Activated T-helper 1 cell treated with anti-CD3 and anti-CD28 coated beads, Interleukin-2, amount 50 U/mL, for 16 hours (primary cell): ENCODE measurements at places on chromosomes 4 and X.

DNA sequence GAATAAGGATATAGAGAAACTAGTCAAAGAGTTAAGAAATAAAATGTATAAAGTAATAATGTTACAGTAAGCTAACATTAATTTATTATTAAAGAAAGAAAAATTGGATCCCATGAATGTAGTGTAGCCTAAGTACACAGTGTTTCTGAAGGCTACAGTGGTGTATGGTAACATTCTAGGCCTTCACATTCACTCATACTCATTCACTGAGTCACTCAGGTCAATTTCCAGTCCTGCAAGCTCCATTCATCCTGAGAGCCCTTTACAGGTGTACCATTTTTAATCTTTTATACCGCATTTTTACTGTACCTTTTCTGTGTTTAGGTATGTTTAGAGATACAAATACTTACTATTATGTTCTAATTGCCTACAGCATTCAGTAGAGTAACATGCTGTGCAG lies 120.6 kb upstream of the AGA start:
- no peak for DNase-seq

GRCh38 chrX:74259885-74260491 lies 44.0 kb upstream of the ZCCHC13 start:
- DNase-seq = no peak

DNA sequence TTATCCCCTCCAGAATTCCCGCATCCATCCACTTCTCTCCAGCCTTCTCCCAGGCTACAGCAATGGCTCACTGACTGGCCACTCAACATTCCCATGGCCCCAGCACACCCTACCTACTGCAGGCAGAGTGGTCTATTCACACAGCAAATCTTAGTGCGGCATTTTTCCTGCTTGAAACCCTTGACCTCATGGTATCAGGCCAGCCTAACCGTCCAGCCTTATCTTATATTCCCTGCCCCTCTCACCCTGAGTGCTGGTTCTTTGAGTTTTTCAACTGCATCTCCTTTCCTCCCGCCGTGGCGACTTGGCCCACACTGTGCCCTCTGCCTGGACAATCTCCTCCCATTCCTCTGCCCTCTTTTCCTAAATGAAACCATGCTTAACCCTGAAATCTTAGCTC lies 10.0 kb upstream of the S100G start:
- DNase-seq = no peak

- no peak for DNase-seq
These were observed 36.1 kb downstream of the MTTP start for GRCh38 chr4:99610605-99611175.

DNA sequence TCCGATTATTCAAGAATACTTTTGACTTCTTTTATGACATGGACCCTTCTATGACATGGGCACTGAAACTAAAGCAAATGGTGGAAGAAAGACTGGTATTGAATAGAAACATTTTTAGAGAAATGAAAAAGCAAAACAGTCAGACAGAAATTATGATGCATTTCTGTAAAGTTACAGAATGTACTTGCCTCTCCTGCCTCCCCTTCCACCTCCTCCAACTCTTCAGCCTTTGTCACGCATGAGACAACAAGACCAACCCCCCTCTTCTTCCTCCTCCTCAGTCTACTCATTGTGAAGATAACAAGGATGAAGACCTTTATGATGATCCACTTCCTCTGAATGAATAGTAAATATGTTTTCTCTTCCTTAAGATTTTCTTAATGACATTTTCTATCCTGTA lies 46.3 kb upstream of the HUWE1 start:
- no peak for DNase-seq

DNA sequence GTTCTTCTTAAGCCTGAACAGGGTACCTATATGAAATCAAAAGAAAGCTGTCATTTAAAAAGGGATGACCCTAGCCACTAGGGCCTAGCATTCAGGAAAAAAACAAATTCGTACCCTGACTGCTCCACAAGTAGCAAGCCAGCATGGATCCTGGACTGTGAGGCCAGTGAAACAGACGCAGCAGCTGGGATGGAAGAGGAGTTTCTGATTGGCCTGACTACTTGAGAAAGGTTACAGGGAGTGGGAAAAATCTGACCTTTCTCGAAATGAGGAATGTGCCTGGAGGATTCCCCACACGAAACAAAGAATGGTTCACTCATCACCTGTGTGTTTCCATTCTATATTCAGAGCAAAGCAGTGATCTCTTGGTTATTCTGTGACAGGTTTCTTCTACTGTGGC lies 87.6 kb upstream of the JADE1 start:
- no peak for DNase-seq

DNA sequence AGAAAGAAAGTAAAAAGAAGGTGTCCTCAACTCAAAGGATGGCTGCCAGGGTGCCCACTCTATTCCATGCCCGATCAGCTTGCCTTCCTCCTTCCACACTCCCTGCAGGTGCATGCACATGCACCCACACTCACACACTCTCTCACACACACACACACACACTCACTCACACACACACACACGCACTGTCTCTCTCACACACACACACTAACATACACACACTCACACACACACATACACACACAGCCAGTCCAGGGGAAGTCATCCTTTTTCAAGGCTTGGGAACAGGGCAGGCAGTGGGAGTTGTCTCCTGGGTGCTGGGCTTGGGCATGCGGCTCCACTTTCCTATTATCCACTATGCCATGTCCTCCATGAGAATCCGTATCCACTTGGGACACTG lies 50.4 kb downstream of the CRMP1 start:
- no peak for DNase-seq

- DNase-seq = no peak
These were observed 6.7 kb downstream of the APOO start for GRCh38 chrX:23901060-23901459.

DNA sequence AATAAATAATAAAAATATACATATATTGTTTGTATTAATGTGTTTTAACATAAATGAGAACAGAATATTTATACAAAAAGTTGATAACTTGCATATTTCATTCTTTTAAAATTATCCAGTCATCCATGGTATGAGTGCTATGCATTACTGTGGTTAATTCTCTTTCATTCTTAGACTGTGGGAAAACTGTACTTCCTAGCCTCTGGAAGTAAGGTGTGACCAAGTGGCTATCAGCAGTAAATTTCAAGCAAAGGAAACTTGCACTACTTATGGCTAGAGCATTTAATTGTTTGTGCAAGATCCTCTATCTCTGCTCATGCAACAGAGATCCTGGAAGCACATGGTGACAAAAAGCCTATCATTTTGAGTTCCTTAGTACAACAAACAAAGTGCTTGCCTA lies 1054.5 kb upstream of the PABPC4L start:
- DNase-seq = no peak

DNA sequence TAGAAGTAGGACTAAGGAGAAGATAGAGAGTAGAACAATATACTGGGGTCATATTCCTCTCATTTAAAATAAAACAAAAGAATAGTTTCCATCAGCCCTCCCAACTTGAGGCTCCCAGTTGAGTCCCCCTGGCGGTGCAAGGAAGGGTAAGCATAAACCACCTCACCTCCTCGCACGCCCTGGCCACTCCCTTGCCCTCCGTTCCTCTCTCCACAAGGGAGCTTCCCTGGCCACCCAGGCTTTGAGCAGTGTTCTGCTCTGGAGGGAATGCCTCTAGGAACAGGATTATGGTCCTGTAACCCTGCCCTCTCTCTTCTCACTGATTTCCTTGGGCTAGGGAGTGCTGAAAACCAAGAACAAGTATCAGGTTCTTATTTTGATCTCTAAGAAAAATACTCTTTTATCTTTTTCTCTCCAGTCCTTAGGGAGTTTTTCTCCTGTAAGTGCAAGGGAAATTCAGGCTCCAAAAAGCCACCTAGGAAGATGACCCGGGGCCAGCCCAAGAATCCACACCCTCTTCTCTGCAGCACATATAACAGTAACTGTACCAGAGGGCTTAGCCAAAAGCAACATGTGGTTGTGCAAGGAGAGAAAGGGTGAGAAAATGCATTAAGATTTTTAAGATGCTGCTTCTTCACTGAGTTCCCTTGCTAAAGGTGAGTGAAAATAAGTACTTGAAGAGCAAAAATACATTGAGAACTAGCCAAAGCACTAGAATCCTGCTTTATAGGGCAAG lies 69.9 kb downstream of the USP38 start:
- no peak for DNase-seq

- DNase-seq = no peak
These were observed 8.2 kb downstream of the ATP11C start for GRCh38 chrX:139924696-139925095.

DNA sequence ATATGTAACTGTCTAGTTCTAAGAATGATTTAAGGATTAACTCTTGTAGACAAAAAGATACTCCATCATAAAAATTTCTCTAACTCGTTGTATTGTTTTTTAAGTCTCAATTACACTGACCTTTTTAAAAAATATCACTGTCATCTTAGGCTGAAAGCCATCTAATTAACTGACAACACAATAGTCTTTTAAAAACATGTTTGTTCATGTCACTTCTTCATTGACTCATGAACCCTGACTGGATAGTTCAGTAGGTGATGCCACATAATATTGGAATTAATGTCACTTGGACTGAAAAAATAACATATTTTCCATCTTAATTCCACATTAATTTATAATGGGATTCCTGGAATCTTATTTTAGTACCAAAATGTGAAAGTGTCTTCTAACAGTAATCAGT lies 179.3 kb downstream of the ADGRL3 start:
- DNase-seq = no peak

DNA sequence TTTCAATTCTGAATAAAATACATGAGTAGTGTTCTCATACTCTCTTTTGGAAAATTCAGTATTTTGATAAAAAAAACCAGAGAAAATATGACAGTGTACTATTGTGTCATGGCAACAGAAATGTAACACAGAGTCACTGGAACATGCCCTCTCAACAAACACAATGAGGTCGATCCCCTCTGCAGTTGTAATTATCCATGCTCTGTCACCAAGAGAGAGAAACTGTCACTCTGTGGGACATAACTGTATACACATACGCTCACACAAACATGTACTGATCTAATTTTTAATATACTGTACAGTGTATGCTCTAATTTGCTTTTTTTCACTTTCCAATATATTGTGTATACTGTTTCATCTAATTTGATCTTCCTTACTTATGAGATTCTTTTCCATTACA lies 1136.8 kb upstream of the TENM3 start:
- no peak for DNase-seq

DNA sequence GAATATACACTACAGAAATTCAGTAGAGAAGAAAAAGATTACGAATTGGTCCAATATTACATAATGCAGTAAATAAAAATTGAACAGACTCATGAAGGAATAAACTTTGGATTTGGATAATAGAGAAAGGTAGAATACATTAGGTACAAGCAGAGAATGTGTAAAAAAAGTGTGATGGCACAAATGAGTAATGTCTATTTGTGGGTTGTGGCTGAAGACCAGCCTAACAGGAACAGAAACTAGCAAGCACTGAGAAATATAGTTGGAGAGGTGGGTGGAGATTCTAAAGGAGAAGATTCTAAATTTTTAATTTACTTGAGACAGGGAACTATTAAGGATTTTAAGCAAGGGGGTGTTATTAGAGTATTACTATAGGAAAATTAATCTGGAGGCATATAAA lies 15.2 kb upstream of the CLOCK start:
- no peak for DNase-seq

DNA sequence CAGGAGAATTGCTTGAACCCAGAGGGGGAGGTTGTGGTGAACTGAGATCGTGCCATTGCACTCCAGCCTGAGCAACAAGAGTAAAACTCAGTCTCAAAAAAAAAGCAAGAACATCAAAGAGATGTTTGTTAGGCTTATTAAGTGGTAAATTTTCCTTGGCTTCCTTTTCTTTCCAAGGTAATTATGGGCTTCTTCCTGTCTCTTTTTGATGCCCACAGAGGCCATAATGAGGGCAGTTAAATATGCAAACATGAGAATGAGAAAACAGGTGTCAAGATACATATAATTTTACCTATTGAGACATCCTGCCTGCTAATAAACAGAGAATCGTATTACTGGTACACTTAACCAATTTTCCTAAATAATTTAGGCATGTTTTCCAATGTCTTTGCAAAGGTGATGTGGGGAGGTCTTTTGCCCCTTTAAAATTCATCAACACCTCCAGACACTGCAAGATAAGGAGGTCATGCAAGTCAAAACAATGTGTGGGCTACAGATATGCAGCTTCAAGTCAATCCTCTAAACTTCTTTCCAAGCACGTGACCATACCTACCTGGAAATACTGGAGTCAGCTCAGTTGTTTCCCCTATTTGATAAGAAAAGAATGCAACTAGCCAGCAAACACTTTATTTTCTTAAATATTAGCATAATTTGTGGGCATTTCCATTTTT lies 2.7 kb downstream of the SLC39A8 start:
- DNase-seq = no peak

- no peak for DNase-seq
These were observed 712.4 kb downstream of the IL1RAPL1 start for GRCh38 chrX:29299684-29300083.

DNA sequence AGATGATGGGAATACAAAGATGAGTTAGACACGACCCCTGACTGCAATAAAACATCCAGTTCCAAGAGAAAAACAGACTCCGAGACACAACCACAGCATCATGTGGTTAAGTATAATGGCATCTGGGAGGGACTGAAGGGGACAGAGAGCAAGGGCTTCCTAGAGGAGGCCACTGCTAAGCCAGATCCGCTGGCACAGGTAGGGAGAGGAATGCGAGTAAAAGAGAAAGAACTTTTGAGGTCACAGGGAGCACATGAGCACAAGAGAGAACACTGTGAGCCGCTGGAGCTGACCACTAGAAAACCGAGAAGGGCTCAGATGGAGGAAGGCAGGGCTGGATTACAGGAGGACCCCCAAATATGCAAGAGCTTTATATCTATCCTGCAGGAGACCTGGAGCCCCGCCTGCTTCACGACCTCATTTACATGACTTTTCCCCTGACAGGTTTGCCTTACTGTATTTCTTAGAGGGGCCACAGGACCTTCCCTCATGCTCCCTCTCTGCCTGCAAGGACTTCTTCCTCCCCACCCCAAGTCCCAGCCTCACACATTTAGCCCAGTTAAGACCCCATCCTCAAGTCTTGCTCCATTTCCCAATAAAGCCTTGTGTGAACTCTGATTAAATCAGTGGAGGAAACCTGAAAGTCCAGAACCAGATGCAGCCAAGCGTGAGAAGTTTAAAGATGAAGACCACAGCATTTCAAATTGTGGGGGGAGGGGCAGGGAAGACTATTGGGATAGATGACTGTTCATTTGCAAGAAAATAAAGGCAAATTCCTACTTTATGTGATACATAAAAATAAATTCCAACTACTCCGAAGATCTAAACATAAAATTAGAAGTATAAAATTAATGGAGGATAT lies 29.6 kb downstream of the MFAP3L start:
- DNase-seq = no peak

DNA sequence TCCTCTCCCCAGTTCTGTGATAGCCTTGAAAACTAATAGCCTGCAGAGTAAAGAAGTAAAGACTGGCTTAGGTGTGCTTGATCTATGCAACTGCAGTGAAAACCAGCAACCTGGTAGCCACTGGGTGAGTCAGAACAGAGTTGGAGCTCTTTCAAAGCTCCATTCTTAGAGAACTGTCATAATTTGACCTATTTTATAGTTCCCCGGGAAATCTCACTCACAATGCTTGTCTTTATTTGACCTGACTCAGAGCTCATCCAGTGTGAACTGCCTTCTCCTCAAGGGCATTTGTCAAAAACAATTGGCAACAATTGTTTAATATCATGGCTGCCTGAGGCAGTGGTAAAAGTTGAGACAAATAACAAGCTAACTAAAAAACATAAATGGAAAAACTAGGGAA lies 213.0 kb upstream of the NHS start:
- no peak for DNase-seq
